ENCODE measurements at places on chromosomes 13 and 19. TPM values are rescaled to one million over a fixed set of nuclear protein-coding genes. Genes with fewer than 3 reads are reported as not detected.

DNA sequence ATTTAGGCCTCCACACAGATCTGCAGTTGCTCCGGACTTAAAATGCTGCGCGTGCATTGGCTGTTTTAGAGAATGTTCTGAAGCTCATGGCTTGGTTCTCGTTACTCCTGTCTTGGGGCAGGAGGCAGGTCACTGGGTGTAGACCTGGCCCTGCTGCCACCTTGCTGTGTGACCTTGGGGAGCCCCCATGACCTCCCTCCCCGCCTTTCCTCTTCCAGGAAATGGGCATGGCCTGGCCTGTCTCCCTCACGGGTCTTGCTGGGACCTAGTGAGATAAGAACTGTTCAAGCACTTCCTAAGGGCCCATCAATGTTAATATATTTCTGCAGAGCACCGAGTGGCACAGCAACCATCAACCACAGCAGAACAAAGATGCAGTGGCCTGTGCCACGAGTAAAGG lies 49.4 kb downstream of the KLF2 start:
- H3K27ac ChIP-seq, result peak overlapping the region; percentile 78
- peaks cover 8% of the 10 kb centered on the region for H3K36me3 ChIP-seq
- no peak overlapping the region for H3K4me3 ChIP-seq
- peaks cover 67% of the 10 kb centered on the region for H3K4me1 ChIP-seq
- no peaks in the 10 kb centered on the region for H3K27me3 ChIP-seq

- no peaks in the 10 kb centered on the region for H3K27me3 ChIP-seq
- DNase-seq, result no peak
- no peak overlapping the region for H3K4me3 ChIP-seq
- H3K4me1 ChIP-seq, result no peaks in the 10 kb centered on the region
- no peaks in the 10 kb centered on the region for H3K36me3 ChIP-seq
- no peak overlapping the region for H3K27ac ChIP-seq
Observed at GRCh38 chr13:34017231-34017630, 199.3 kb downstream of the RFC3 start.

DNA sequence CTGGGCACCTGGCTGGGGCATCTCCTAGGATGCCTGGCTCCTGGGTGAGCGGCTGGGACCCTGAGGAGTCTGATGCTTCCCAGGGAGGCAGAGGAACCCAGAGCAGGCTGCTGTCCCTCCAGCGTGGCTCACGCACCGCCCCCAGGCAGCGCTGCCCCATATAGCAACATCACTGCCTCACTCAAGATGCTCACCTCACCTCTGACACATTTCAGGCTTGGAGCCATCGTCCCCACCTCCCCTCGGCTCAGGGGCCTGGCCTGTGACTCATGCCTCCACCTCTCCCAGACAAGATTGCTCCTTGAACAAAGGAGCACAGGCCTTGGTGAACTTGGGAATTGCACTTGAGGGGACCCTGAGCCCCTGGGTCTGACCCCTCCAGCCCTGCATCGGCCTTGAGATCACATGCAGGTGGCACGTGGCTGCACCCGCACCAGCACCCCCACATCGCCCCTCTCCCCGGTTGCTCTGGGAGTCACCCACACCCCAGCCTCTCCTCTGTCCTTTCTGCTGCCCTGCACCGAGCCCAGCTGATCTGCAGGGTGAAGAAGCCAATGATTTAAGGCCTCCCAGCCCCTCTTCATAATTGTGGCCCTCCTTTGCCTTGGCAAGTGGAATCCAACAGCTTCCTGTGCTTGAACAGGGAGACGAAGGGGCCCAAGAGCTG lies 11.2 kb downstream of the CEBPA start:
- peak; percentile 66 for DNase-seq
- no peaks in the 10 kb centered on the region for H3K36me3 ChIP-seq
- H3K27ac ChIP-seq, result no peak overlapping the region
- H3K4me1 ChIP-seq, result peaks cover 5% of the 10 kb centered on the region
- no peaks in the 10 kb centered on the region for H3K27me3 ChIP-seq

- peak overlapping the region; percentile 70 for H3K27ac ChIP-seq
- peaks cover 9% of the 10 kb centered on the region for H3K4me1 ChIP-seq
- peaks cover 89% of the 10 kb centered on the region for H3K27me3 ChIP-seq
- no peaks in the 10 kb centered on the region for H3K36me3 ChIP-seq
Observed at GRCh38 chr13:28531845-28532387, 37.0 kb upstream of the FLT1 start.

GRCh38 chr19:9039728-9040127 lies 29.5 kb upstream of the MUC16 start:
- no peaks in the 10 kb centered on the region for H3K4me1 ChIP-seq
- no peaks in the 10 kb centered on the region for H3K36me3 ChIP-seq
- no peaks in the 10 kb centered on the region for H3K27me3 ChIP-seq
- no peak for DNase-seq
- H3K4me3 ChIP-seq, result no peak overlapping the region
- no peak overlapping the region for H3K27ac ChIP-seq

- no peaks in the 10 kb centered on the region for H3K36me3 ChIP-seq
- no peak for DNase-seq
- H3K27ac ChIP-seq, result no peak overlapping the region
- H3K27me3 ChIP-seq, result no peaks in the 10 kb centered on the region
- H3K4me1 ChIP-seq, result peaks cover 21% of the 10 kb centered on the region
- H3K4me3 ChIP-seq, result no peak overlapping the region
Observed at GRCh38 chr13:32837973-32838927, 178.0 kb upstream of the KL start.

PDE4A gene
- 12.0 TPM for total RNA-seq

- no peak overlapping the region for H3K27ac ChIP-seq
- H3K4me1 ChIP-seq, result no peaks in the 10 kb centered on the region
- no peaks in the 10 kb centered on the region for H3K27me3 ChIP-seq
- H3K36me3 ChIP-seq, result no peaks in the 10 kb centered on the region
- H3K4me3 ChIP-seq, result no peak overlapping the region
- no peak for DNase-seq
Observed at GRCh38 chr13:67620665-67621064, 390.5 kb upstream of the PCDH9 start.

GRCh38 chr13:33125821-33126570 lies 109.8 kb downstream of the KL start:
- H3K36me3 ChIP-seq, result no peaks in the 10 kb centered on the region
- peak overlapping the region; percentile 74 for H3K27ac ChIP-seq
- H3K4me3 ChIP-seq, result no peak overlapping the region
- H3K27me3 ChIP-seq, result no peaks in the 10 kb centered on the region

NEK5 gene
- 0.30 TPM for total RNA-seq

- no peak overlapping the region for H3K27ac ChIP-seq
- no peaks in the 10 kb centered on the region for H3K36me3 ChIP-seq
- peaks cover 37% of the 10 kb centered on the region for H3K27me3 ChIP-seq
- H3K4me1 ChIP-seq, result peaks cover 15% of the 10 kb centered on the region
- no peak for DNase-seq
Observed at GRCh38 chr19:821231-821824, 427 bp downstream of the PLPPR3 start.

TSHZ3 gene
- total RNA-seq, result 15.8 TPM
